ENCODE measurements at places on chromosomes 13 and 19. TPM values are rescaled to one million over a fixed set of nuclear protein-coding genes. Genes with fewer than 3 reads are reported as not detected.

Gene SOX1
- not detected for total RNA-seq

Gene ANKRD24
- total RNA-seq = 0.18 TPM

Gene CD209
- not detected for total RNA-seq

Gene THOP1
- total RNA-seq = 57.5 TPM

Gene KLK15
- not detected for total RNA-seq

Gene FAM216B
- not detected for total RNA-seq

Gene CYP2A7
- total RNA-seq = not detected

Gene RASIP1
- 0.18 TPM for total RNA-seq

Gene CYP4F12
- not detected for total RNA-seq

Gene RHPN2
- total RNA-seq = 2.2 TPM

Gene PSG6
- not detected for total RNA-seq

Gene CEACAM1
- not detected for total RNA-seq

Gene ACP7
- total RNA-seq = not detected

Gene LRRC63
- total RNA-seq = not detected

Gene FXYD3
- not detected for total RNA-seq

Gene HS6ST3
- total RNA-seq = not detected

Gene COL5A3
- 0.56 TPM for total RNA-seq

Gene TSPAN16
- total RNA-seq = not detected

Gene ITM2B
- 51.1 TPM for total RNA-seq

Gene CCDC169
- 0.54 TPM for total RNA-seq

Gene DENND1C
- not detected for total RNA-seq

Gene CGB2
- total RNA-seq = not detected

Gene DHDH
- total RNA-seq = 0.28 TPM

Gene SYCN
- total RNA-seq = not detected

Gene NLRP11
- total RNA-seq = not detected

Gene GGN
- total RNA-seq = under 0.01 TPM

Gene OR10H1
- not detected for total RNA-seq
